ENCODE measurements at places on chromosomes 16 and 17.

GRCh38 chr17:10809605-10810004 is 5.7 kb upstream of the TMEM238L start:
- DNase-seq = no peak

- no peak for DNase-seq
Measured at GRCh38 chr16:89117227-89117974, 23.7 kb downstream of the ACSF3 start.

- DNase-seq = no peak
Measured at GRCh38 chr17:81349397-81350319, 45.6 kb upstream of the BAHCC1 start.

- DNase-seq = peak; percentile 30
Measured at GRCh38 chr16:85245307-85246172, 133.3 kb upstream of the CIBAR2 start.

DNA sequence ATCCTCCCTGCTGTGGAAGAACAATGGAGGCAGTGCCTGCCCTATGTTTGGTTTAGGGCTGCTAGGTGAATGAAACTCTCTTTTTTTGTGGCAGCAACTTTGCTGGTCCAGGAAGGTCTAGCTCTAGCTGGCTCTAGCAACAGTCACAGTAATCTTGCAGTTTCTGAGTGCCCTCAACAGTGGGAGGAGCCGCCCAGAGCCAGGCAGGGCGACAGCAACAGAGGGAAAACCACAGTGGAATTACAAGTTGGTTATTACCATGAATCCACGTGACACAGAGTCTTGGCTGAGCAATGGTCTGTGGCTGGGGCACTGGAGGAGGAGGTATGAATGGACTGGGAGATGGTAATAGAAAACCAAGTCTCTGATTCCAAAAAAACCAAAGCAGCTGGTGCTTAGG is 10.3 kb downstream of the HSPB9 start:
- DNase-seq = no peak

DNA sequence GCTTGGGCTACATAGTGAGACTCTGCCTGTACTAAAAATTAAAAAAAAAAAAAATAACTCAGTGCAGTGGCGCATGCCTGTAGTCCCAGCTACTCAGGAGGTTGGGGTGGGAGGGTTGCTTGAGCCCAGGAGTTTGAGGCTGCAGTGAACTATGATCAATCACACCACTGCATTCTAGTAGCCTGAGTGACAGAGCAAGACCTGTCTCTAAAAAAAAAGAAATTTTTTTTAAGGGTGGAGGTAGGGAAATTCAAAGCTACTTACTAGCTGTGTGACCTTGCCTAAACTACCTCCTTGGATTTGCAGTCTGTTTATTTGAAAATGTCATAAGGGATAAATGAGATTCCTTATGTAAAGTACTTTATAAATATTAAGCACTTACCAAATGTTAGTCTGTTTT is 3.4 kb upstream of the SMPD3 start:
- no peak for DNase-seq

DNA sequence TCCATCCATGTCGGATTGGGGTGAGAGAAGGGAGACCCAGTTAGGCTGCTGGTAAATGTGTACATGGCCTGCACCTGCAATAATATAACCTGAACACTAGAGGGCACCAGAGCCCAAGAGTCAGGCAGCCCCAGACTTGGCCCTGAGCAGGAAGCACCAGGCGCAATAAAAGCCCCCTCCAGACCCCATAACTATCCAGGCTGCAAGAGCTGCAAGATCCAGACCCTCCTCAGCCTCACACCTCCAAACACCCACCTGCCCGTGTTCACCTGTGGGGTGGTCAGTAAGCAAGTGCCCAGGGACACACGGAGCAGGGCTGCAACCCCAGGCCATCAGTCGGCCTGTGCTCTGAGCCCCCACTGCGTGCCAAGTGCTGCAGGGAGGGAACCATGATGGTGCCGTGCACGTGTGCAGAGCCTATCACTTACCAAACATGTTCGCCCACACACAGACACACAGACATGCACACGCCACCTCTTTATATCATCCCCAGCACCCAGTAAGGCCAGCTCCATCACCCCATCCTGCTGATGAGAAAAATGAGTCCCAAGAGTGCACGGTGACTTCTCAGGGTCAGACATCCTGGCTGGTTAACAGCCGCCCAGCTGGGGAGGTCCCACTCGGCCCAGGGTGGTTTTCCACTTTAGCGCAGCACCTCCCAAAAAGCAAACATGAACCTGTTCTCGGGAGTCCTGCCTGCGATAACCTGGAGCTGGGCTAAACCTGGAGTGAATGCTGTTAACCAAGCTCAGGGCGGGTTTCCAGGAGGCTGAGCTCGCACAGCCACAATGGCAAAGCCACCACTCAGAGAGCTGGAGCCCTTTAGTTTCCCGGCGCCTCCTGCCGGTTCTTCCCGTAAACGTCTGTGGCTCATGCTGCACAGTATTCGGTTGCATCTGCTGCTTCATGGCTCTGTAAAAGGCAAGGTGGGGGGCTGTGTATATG is 439.8 kb downstream of the SOX9 start:
- DNase-seq = peak; percentile 24

- DNase-seq = no peak
Measured at GRCh38 chr17:16419074-16419928, 3.9 kb downstream of the TRPV2 start.

GRCh38 chr17:19270704-19271611 is 33.8 kb downstream of the EPN2 start:
- no peak for DNase-seq

GRCh38 chr16:85579923-85580580 is 33.1 kb upstream of the GSE1 start:
- DNase-seq = no peak

DNA sequence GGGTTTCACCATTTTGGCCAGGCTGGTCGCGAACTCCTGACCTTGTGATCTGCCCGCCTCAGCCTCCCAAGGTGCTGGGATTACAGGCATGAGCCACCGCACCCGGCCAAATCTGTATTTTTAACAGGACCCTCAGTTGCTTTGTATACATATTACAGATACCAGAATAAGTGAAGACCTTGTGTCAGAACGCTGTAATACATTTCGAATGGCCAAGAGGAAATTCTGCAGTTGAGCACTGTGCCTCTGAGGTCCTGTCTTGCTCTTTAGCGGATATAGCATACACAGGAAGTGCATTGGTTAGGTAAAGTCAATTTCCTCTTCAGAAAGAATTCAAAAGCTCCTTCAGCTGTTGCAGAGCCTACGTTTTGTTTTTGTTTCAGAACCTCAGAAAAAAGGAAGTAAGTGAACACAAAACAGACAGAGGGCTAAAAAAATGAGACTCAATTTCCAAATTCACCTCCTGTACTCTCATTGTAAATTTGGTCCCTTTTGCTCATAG is 15.7 kb downstream of the CRLF3 start:
- DNase-seq = no peak

DNA sequence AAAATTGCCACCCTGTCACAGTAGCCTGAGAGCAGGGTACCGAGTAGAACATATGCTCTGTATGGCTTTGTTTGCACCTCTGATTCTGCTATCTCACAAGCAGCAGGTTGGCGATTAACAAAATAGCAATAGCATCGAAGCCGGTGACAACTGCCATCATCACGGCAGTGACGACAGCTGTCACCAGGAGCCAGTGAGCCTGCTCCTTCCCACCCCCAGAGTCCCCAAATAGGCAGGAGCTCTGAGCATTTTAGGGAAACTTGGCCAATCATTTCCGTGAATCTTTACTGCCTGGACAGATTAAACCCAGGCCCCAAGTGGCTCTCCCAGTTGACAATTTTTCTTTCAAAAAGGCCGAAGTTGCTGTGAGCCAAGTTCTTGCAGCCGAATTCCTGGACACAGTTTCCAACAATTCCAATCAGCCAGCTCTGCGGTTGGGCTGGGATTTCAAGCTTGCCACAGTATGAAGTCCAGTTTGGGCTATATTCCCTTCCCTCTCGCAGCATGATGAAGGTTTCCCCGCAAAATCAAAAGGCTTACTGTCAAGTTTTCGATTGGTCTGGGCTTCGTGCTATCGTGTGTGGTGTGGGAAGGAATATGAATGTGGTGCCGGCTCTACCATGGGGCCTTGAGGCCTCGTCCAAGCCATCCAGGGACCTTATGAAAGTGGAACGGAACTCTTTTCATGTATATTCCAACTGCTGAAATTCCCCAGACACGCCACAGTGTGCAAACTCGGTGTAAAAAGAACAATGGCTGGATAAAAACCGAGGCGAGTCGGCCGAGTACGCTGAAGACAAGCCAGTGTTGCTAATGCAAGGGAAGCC is 186.6 kb downstream of the C16orf78 start:
- DNase-seq = no peak

GRCh38 chr16:30953511-30954124 is 3.9 kb upstream of the SETD1A start:
- DNase-seq = peak; percentile 46

- DNase-seq = no peak
Measured at GRCh38 chr17:38921756-38922411, 3.5 kb upstream of the LASP1NB start.

- DNase-seq = peak; percentile 16
Measured at GRCh38 chr17:17723354-17724261, 42.4 kb downstream of the RAI1 start.

GRCh38 chr16:5041600-5042133 is 7.9 kb upstream of the NAGPA start:
- DNase-seq = no peak

GRCh38 chr16:47640661-47641060 is 179.5 kb downstream of the PHKB start:
- DNase-seq = no peak

GRCh38 chr16:89048871-89049422 is 44.7 kb upstream of the ACSF3 start:
- DNase-seq = no peak

- no peak for DNase-seq
Measured at GRCh38 chr17:50173335-50173941, 7.6 kb downstream of the SGCA start.

DNA sequence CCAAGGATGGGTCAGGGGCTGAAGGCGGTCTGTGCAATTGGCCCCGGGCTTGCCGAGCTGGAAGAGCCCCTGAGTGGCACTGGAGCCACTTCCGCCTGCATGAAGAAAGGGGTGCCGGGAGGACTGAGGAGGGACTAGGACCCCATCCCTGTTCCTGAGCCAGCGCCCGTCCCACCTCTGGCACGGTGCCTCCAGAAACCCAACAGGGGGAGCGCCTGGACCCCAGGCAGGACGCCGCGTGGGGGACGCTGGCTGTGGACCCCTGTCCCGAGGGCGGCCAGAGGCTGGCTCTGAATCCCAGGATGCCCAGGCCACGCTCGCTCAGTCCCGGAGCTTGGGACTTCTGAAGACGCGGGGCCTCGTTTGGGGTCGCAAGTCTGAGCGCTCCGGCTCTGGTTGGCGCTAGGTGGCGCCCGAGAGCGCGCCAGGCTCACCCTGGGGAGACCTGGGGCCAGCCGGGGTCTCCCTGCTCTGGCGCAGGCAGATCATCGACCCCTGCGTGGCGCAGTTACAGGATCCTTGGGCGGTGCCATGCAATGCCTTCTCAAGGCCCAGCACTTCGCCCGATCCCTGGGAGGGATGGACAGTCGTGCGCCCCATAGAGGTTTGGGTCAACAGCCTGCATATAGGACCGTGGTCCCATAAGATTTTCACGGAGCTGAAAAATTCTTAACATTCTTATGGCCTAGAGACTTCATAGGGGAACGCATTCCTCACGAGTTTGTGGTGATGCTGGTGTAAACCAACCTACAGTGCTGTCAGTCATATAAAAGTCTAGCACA is 58.5 kb upstream of the CREBBP start:
- peak; percentile 63 for DNase-seq

- peak; percentile 35 for DNase-seq
Measured at GRCh38 chr16:67537270-67537635, 8.6 kb downstream of the RIPOR1 start.

DNA sequence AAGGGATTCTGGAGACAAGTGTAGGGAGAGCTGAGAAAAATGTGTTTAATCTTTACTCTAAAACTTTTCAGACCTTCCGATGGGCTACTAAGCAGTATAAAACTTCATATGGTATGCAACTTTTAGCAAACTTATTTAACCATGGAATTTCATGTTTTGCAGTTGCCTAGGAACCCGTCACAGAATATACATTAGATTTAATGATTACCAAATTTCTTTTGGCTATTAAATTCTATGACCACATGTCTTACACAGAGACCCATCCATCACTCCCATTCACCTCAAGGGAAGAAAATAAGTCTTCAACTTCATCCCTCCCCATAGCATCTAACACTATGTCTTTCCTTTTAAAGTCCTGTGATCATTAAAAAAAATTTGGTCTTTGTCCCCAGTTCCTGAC is 54.9 kb downstream of the HS3ST3A1 start:
- DNase-seq = no peak

DNA sequence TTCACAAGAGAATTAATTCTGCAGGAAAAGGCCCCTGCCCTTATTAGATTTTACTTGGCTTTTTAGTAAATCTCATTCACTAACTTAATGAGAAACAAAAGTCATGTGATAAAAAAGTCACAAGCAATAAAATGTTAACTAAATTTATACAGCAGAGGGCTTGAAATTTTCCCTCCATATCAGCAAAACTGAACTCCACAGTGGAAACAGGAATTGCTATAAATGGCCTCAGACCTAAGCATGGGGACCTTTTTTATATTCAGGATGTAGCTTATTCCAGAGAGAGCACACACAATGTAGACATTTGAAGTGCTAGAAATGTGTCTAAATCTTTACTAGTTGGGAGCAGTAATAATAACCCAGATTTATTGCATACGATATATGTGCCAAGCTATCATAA is 291.5 kb downstream of the C16orf95 start:
- no peak for DNase-seq

DNA sequence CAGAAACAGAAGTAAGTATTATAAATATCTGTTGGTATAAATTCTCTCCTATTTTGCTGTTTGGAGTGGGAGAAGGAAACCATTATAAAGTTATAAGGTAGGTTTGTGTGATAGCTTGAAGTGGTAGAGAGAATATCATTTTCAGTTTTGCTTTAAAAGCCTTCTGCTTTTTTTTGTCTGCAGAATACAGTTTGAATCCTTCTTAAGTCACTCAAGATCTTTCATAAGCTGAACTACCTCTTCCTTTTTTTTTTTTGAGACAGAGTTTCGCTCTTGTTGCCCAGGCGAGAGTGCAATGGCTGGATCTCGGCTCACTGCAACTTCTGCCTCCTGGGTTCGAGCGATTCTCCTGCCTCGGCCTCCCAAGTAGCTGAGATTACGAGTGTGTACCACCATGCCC is 9.0 kb downstream of the ATAD5 start:
- DNase-seq = no peak

GRCh38 chr16:69239851-69240250 is 52.9 kb downstream of the SNTB2 start:
- no peak for DNase-seq

- no peak for DNase-seq
Measured at GRCh38 chr16:78784771-78785170, 685.3 kb downstream of the WWOX start.

GRCh38 chr16:9736547-9736946 is 445.7 kb downstream of the GRIN2A start:
- no peak for DNase-seq

DNA sequence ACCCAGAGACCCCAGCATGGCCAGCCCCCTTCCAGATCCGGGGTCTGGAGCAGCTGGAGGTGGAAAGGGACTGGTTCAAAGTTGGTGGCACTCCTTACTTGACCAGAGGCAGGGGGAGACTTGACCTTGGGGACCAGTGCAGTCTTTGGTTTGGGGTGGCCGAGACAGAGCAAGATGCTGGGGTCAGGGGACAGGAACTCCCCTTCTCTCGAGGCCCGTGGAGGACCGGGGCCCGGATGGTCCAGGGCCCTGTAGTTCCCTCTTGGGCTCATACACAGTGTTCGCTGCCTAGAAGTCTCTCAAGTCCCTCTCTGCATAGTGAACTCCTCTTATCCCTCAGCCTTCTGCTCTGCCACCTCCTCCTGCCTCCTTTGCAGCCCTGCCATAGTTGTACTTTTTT is 601 bp upstream of the PRSS33 start:
- no peak for DNase-seq

GRCh38 chr17:37047631-37048104 is 98.9 kb downstream of the AATF start:
- DNase-seq = peak; percentile 68

- DNase-seq = no peak
Measured at GRCh38 chr17:82871056-82871775, 31.4 kb upstream of the ZNF750 start.

Measured in activated T-cell treated with anti-CD3 and anti-CD28 coated beads for 1 hour (primary cell).